ENCODE measurements at places on chromosomes 12 and 14. TPM values are rescaled to one million over a fixed set of nuclear protein-coding genes. Genes with fewer than 3 reads are reported as not detected.

Gene CLEC1B
- not detected for total RNA-seq

Gene KLRD1
- total RNA-seq, result 2.3 TPM

Gene CLEC7A
- 12.0 TPM for total RNA-seq

Gene SERPINA1
- 98.3 TPM for total RNA-seq

Gene ZNF385A
- total RNA-seq, result 3.5 TPM

DNA sequence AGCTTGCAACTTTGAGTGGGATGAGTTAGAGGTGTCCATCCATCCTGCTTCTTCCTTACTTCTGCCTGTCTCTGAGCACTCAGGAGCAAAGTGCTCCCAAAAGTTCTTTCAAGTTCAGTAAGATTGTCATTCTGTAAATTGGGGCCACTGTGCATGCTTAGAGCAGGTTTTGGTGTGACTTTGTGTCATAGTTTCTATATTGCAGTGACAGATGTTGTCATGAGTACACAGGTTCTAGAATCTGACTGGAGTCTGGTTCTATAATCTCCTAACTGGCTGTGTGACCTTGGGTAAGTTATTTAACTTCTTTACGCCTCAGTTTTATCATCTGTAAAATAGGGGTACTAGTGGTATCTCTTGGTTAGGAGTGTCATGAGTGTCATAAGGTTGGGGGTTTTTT lies 202.7 kb upstream of the BCL2L14 start:
- DNase-seq, result no peak

- no peak for DNase-seq
Measured at GRCh38 chr14:78479127-78479780, 309.1 kb downstream of the NRXN3 start.

- DNase-seq, result no peak
Measured at GRCh38 chr14:92443741-92444140, 69.8 kb upstream of the RIN3 start.

- DNase-seq, result no peak
Measured at GRCh38 chr12:102735104-102735503, 181.9 kb downstream of the PAH start.

DNA sequence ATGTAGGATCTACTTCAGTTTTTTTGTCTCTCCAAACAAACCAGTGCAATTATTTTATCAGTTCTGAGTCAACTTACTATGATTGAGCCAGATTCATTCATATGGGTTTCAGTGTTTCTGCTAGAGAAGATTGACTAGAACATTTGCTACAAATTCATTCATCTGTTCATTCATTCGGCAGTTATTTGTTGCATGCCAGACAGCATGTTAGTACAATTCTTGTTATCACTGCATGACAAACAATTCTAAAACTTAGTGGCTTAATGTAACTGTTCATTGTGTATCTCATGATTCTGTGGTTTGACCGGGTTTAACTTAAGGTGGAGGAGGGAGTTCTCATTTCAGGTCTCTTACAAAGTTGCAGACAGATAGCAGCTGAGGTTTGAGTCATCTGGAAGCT lies 52.3 kb downstream of the POLR3B start:
- DNase-seq, result no peak

- no peak for DNase-seq
Measured at GRCh38 chr12:5318874-5319273, 113.0 kb upstream of the NTF3 start.

GRCh38 chr14:68328509-68328908 lies 464.4 kb downstream of the ZFP36L1 start:
- DNase-seq, result no peak

GRCh38 chr14:77547512-77548180 lies 49.0 kb upstream of the ISM2 start:
- no peak for DNase-seq

DNA sequence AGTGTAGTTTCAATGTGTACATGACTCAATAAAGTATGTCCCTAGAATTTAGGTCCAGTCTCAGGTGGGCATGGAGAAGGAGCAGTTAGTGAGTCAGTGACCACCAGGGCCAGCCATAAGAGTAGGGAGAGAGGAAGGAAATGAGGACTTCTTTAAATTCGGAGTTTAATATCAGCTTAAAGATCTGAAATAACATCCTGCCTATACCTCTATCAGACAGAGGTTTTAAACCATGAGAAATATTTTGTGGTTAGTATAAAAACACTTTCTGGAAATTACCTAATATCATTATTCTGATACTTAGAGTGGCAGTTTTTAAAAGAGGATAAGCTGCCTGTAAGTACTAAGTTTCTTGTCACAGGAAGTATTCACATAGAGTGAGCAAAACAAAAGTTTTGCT lies 61.7 kb upstream of the ST8SIA1 start:
- no peak for DNase-seq

DNA sequence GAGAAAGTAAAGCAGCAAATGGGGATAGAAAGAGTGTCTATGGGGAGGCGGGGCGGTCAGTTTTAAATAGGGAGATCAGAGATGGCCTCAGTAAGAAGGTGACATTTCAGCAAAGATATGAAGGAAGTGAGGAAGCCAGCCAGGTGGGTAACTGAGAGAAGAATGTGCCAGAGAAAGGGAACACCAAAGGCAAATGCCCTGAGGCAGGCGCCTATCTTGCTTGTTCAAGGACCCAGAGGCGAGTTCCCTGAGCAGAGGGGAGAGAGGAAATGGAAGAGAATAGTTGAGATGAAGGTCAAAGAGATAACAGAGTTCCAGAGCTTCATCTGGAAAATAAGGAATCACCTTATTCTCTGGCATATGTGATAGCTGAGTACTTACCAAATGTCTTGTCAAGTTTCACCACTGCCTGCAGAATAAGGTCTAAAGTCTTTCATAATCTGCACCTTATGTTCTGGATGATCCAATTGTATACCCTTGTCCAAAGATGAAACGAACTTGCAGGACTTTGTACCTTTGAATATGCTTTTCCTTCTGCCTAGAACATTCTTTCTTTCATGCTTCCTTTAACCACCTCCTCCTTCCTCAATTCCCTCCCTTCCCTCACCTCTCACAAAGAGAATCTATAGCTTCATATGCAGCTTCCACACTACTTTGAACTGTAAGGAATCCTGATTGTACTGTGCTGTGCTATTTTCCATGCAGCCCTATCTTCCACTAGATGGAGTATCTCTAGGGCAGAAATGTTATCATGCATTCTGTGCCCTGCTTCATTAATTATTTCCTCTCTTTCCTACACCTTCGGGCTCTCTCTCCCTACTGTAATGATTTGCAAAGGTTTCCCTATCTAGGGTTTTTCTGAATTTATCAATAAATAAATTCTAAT lies 38.5 kb downstream of the GNPTAB start:
- DNase-seq, result no peak

GRCh38 chr12:131682510-131682895 lies 28.4 kb upstream of the SFSWAP start:
- DNase-seq, result no peak

DNA sequence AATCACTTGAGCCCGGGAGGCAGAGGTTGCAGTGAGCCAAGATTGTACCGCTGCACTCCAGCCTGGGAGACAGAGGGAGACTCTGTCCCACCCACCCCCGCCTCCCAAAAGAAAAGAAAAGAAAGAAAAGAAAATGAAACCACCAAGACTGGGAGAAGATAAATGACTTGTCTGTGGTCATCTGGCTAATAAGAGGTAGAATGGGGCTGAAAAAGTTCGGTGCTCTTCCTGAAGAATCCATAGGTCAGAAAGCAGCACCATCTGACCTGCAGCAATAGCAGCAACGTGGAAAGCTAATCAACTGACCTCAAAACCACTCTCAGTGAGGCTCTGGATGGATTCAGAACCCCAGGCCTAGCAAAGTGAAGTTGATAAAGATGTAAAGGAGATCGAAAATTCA lies 25.2 kb downstream of the SSH1 start:
- DNase-seq, result no peak
